ENCODE measurements at places on chromosomes 6 and 20.

- no peak for DNase-seq
These were observed 488.0 kb upstream of the NOX3 start for GRCh38 chr6:155943635-155944034.

- no peak for DNase-seq
These were observed 7.9 kb downstream of the AGPAT4 start for GRCh38 chr6:161265975-161266374.

DNA sequence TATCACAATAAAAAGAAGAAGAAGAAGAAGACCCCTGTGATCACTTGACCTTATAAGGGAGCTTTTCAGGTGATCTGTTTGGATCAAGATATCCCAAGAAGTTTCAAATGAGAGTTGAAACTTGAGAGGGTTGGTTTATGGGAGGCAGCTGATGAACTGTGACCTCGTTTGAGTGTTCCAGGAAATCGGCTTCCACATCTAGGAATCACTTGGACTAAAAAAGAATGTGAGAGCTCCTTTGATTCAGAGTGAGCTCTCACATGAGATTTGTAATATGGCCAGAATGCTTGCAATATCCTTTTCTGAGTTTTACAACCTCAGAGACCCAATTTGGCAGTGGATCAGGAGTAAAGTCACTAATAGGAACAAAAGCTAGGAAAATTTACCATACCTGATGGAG is 228.1 kb downstream of the ATXN1 start:
- DNase-seq = no peak

GRCh38 chr6:57257911-57258541 is 35.9 kb upstream of the RAB23 start:
- no peak for DNase-seq

- DNase-seq = no peak
These were observed 36.3 kb downstream of the PRDM1 start for GRCh38 chr6:106122306-106122918.

DNA sequence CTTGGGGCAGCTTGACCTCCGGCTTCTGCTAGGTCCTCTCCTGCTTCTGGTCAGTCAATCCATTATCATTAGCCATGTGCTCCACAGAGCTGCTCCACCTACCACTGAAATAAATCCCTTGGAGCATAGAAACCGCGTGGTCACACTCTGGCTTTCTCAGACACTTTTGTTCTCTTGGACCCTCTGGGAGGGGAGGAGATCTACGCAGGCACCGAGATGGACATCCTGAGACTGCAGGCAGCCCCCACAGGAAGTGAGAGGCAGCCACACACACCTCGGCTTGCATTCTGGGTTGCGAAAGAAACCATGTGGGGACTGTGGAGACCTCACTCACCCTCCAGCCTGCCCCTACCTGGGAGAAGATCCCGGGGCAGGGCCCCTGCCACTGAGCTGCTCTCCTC is 79.5 kb downstream of the FYN start:
- peak; percentile 22 for DNase-seq

DNA sequence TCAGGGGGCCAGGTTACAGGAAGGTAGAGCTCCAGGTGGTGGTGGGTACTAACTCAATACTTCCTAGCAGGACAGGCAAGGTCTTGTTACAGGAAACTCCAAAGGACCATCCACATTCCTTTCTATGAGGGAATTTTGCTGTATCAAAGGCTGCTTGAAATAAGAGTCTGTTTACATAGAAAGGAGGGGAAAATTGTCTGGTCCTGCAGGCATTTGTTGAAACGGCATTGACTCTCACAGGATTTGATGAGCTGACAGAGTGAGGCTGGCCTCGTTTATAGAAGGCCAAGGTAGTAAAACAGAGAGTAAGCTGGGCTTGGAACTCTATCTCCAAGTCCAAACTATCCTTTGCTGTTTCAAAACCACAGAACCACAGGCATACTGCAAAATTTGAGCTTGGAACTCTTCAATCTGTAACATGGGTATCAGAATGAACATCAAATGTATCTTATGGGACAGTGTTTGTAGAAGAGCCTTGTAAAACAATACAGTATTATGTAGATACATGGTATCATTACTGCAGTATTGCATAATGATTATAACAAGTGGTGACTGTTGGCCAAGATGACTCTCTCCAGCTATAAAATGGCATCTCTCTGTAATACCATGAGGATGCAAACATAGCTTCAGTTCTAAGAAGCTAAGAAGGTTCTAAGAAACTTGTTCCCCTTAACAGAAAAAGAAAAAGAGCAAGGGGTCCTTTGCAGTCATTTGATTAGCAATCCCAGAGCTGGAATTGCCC is 61.5 kb downstream of the TRAM2 start:
- no peak for DNase-seq

GRCh38 chr20:47929368-47930115 is 144.3 kb upstream of the SULF2 start:
- no peak for DNase-seq

- DNase-seq = no peak
These were observed 150.1 kb downstream of the DHX35 start for GRCh38 chr20:39112178-39112743.

DNA sequence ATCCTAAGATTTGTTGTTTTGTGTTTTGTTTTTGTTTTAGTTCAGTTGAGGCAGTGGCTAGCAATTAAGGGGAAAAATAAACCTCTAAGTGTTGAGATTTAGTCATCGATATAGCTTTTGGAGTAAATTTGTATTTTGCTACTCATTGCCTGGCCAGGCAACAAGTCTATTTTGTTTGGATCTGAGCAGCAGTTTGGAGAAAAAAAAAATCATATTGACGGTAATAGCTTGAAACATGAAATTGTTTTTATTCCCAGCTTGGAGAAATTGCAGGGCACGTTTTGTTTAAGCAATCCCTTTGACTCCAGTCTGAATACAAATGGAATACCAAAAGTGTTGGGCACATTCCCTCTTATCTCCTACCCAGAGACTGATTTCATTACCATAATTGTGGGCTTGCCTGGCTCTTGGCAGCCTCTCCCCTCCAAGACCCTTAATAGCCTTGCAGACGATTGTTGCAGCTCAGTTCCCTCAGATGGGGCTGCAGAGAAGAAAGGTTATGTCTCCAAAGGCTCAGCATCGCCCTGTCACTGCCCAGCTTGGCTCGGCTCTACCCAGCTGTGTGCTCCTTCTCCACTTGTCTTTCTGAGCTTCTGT is 56.0 kb downstream of the ISM1 start:
- no peak for DNase-seq
